ENCODE measurements at places on chromosomes 6 and 20.

DNA sequence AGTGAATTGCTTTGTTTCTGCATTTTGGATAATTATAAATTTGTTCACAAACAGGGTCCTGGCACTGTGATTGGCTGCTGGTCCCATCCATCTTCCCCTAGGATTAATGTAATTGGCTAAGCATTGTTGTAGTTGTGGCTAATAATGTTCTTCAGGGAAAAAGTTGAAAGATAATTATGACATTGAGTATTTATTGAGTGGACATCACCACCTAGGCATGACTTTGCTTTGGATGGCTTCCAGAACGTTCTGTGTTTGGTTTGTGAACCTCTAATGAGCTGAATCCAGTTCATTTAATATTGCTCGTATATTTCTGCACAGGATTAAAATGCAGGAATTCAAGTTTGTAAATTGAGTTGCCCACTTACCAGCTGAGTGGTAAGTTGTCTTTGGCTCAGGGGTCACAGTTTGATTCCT lies 55.1 kb downstream of the ARID1B start:
- DNase-seq = peak; percentile 56

DNA sequence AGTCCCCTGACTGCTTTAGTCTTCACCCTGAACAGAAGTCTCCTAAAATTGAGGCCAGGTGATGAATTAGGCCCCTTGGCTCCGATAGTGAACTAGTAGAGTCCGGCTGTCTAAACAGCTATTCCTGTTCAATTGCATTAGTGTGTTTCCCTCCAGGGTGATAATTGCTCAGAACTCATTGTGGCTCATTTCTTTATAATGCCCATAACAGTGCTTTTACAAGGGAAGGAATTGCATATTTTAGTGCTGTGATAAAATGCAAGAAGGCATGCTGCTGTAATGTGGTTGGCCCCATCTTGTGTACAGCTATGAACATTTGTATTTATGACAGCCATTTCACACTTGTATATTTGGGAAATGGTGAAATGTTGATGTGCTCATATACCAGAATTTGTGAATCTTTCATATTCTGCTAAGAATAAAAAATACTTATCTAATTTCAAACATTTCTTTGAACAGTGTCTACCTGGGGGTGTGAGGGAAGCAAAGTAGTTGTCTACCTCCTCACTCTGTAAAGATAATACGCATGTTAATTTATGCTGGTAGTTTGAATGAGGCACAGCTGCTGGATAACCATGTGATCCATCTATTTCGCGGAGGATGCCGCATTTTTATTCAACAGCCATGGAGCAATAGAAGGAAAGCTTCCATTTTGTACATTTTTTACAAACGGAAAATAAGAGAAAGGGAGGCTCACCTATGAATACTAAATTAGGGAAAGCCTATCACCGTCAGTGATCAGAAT lies 451.4 kb downstream of the NKAIN2 start:
- no peak for DNase-seq

- DNase-seq = no peak
Measured at GRCh38 chr6:83860782-83861495, 1.4 kb downstream of the CYB5R4 start.

DNA sequence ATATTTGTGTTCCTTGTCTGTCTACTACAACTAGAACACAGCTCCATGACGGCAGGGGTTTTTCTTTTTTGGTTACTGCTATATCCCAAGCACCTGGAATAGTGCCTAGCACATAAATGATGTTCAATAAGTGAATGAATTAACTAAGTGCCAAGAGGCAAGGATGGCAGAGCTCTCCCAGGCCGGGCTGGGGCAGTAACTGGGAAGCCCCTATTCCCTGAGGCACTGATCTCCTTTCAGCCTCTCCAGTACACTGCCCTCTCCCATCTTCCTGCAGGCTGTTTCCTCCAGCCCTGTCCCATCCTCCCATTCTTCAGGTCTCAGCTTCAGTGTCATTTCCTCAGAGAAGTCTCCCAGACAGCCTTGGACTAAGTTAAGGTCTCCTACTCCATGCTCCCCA lies 29.0 kb upstream of the SPDEF start:
- DNase-seq = no peak

- DNase-seq = no peak
Measured at GRCh38 chr20:50969435-50969834, 10.8 kb downstream of the MOCS3 start.

DNA sequence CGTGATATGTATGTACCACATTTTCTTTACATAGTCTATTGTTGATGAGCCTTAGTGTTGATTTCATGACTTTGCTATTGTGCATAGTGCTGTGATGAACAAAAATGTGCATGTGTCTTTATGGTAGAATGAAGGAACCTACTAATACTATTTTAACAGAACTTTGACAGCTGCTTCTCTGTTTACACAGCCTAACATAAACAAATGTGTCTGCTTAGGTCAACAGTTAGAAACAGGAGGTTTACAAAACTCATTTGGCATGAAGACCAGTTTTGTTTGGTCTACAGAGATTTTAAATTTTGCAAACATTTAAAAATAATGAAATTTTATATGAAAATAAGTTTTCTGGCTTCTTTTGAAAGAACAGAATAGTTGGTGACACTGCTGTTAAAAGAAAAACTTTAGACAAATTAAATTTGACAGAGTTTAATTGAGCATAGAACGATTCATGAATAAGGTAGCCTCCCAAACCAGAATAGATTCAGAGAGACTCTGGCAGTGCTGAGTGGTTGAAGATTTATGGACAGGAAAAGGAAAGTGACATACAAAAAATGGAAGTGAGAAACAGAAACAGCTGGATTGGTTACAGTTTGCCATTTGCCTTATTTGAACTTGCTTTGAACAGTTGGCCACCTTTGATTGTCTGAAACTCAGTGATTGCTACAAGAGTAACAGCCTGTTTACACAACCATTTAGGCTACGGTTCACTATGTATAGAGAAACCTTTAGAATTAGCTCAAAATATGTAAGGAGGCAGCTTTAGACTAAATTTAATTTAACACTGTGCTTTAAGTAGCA lies 715.8 kb upstream of the HS3ST5 start:
- DNase-seq = no peak

GRCh38 chr20:24653306-24653705 lies 183.9 kb downstream of the SYNDIG1 start:
- no peak for DNase-seq

DNA sequence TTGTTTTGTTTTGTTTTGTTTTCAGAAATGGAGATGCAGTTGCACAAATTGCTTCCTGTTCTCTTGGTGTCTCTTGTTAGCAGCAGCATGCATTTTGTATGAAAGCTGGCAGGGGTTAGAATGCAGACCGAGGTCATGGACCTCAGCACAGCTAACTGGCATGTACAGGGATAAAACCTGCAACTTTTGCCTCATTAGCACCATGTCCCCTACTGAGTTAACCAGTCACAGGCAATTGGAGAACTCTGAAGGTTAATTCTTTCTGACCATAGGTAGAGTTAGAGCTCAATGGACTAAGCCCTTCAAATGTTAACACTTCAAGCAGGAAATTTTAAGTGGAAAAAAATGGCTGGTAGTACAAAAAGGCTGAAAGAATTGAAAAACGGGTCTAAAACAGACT lies 377.1 kb downstream of the ADGRB3 start:
- DNase-seq = no peak

DNA sequence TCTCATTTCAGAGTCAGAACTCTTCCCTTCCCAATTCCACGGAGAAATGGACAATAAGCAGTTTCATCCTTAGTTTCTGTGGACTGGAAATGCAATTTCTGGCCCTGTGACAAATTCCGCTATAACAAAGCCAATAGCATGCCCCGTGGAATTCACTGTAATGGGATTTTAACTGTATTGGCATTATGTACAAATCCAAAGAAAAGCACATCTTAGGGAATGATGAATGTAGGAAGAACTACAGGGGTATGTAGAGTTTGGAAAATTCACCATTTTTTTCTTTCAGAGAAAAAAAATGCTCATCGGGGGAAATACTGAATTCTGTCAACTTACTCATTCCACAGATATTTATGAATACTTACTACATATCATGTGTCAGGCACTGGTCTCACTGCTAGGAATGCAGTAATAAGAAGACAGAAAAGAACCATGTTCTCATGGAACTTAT lies 43.5 kb downstream of the KIF6 start:
- DNase-seq = no peak

DNA sequence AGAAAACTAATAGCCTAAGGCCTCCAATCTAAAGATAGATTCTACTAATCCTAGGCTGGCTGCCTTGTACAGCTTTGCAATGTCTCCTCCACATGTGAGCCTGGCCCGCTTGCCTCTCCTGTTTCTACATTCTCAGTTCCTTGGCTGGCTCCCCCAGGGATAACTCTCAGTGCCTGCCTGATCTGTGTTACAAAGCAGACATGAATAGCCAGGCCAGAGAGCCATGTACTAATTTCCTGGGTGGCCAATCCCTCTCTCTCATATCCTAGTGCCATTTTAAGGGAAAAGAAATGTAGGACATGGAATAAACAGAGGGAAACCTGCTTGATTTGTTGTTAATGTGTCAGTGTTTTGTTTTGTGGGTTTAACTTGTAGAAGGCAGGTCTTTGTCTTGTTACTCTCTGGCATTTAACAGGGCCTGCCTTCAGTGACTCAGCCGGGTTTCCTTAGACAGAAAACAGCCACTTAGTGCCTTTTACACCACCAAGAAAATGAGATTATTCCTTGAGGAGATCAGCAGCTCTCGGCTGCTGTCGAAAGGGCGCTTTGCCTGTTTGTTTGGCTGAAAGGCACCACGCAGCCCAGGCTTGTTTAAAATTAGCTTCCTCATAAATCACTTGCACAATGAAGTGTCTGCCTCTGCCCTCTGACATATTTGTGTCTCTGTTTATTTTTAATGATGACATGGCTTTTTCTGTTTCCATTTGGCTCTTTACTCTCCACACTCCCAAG lies 702.7 kb downstream of the MAFB start:
- no peak for DNase-seq

- DNase-seq = peak; percentile 73
Measured at GRCh38 chr6:130993292-130993765, 69.7 kb downstream of the EPB41L2 start.

DNA sequence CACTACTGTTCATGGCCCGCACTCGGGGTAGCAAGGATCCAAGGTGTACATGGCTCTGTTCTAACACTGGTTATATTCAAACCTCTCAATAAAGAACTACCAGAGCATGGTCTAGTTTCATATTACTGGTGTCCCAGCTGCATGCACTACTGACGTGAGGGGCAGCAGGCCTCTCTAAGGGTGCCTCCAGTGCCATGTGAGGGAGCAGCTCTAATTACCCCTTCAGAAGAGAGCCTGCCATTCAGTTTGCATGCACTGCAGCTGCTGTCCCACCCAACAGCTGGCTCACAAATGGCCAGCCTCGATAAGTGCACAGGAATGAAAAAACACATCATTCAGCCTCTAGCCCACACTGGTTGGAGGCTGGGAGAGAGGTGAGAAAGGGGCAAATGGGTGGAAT lies 85.2 kb downstream of the SMLR1 start:
- DNase-seq = no peak

DNA sequence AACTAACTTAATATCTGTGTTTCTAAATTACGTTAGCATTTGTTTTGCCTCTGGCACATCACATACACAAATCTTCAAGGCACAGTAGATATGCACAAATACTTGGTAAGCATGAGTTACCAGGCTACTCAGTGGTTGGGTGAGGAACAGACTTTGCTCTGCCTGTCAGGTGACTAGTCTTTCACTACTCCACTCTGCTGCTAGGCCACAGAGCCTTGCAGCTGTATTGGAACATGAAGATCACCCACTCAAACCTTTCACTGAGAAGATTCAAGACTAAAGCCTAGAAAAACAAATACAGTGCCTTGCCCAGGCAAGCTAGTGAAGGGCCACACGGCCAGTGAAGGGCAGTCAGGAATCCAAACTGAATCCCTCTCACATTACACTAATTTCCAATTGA lies 47.0 kb downstream of the DTNBP1 start:
- no peak for DNase-seq

DNA sequence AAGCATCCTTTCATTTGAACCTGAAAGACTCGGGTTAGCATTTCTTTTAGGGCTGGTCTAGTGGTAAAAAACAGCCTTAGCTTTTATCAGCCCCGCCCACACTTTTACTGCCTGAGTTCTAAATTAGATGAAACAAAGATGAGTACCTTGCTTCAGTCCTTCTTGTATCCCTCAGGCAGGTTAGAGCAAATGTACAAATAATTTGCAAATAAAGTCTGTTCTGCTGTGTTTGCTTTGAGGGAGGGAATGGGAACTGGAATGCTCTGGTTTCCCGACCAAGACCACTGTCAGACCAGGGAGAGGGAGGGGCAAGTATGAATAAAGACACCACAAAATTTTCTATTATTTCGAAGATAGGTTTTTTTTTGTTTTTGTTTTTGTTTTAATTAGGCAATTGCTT lies 85.5 kb upstream of the FLRT3 start:
- DNase-seq = no peak

DNA sequence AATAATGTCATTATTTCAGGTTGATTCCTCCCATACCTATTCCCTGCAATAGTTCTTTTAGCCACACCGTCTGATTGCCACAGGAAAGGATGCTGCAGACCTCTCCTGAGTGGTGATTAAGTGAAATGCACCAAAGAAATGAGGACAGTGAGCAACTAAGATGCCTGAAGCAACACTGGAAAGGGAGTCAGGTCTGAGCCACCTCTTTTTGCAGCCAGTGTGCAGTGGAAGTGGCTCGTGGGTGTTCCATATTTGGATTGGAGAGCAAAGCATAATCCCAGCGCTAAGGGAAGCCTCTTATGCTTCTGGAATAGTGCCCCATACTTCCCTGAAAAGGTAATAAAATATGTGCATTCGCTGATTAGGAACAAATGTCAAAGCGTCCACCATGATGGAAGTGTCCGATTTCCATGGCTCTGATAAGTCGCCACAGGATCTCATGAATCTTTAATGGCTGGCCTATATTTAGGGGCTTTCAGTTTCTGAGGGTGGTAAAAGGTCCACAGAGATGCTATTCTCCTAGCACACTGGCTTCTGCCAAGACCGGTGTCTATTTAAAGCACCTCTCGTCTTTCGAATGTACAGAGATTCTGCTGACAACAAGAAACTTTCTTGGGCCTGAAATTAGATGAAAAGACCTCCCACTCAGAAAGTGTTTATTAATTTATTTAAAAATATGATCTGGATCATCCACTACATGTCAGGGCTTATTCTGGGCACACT lies 253.9 kb downstream of the SLC24A3 start:
- DNase-seq = no peak

GRCh38 chr6:53484476-53485280 lies 60.2 kb downstream of the GCLC start:
- DNase-seq = peak; percentile 72

- DNase-seq = no peak
Measured at GRCh38 chr6:82617648-82618047, 254.0 kb downstream of the TPBG start.

DNA sequence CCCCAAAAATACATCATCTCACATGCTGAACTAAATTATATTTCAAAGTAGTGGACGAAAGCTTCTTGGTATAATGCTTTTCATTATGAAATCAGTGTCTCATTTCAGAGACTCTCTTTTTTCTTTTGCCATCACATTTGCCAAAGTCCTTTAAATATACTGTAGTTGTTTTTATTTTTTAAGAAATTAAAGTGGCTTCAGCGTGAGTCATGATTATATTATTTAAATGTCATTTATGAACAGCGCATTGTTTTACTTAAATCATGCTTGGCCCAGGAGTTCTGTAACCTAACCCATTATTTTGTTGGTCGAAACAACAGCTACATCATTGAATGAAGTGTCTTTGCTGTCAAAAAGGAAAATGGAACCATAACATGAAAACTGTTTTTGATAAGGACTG lies 100.9 kb downstream of the CD109 start:
- DNase-seq = no peak

- no peak for DNase-seq
Measured at GRCh38 chr6:84249724-84250123, 22.3 kb upstream of the CEP162 start.

Data from dermis microvascular lymphatic vessel endothelial cell (primary cell).